CD4-positive, alpha-beta T cell treated with Interleukin-1 beta for 1 hour (primary cell): ENCODE measurements at places on chromosomes 4 and X.

DNA sequence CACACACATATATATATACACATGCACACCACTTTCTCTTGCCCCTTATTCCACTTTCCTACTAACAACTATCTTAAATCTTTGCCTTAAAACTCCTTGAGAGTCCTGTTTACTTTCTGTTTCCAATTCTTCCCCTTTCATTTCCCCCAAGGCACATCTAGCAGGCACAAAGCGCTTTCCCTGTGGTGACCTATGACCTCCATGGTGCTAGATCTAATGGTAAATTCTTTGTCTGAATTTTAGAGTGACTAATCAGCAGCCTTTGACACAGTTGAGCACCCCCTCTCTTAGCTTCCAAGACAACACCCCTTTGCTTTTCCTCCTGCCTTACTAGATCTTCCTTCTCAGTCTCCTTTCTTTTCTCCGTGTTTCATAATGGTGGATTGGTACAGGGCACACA is 236.4 kb upstream of the TTC29 start:
- no peak for DNase-seq

GRCh38 chrX:137667776-137668175 is 101.8 kb downstream of the ZIC3 start:
- DNase-seq: no peak

GRCh38 chrX:70774223-70774622 is 134.3 kb downstream of the TEX11 start:
- DNase-seq: no peak

GRCh38 chr4:164591666-164592065 is 162.3 kb upstream of the SMIM31 start:
- no peak for DNase-seq

DNA sequence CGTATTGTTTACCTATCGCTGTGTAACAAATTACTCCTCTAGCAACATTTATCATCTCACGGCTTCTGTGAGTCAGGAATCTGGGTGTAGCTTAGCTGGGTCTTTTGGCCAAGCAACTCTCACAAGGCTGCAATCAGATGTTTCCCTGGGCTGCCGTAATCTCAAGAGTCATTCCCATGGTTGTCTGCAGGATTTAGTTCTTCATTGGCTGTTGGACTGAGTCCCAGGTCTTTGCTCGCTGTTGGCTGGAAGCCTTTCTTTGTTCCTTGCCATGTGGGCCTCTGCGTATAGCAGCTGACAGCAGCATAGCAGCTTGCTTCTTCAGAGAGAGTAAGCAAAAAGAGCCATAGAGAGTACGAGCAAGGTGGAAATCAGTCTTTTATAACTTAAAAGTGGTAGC is 16.8 kb downstream of the POLR2B start:
- no peak for DNase-seq
